ENCODE measurements at places on chromosomes 1 and 21.

GRCh38 chr1:208132287-208132882, 111.8 kb downstream of the PLXNA2 start:
- DNase-seq: peak; percentile 7

- no peak for DNase-seq
Observed at GRCh38 chr1:84988588-84988987, 8.3 kb downstream of the MCOLN2 start.

DNA sequence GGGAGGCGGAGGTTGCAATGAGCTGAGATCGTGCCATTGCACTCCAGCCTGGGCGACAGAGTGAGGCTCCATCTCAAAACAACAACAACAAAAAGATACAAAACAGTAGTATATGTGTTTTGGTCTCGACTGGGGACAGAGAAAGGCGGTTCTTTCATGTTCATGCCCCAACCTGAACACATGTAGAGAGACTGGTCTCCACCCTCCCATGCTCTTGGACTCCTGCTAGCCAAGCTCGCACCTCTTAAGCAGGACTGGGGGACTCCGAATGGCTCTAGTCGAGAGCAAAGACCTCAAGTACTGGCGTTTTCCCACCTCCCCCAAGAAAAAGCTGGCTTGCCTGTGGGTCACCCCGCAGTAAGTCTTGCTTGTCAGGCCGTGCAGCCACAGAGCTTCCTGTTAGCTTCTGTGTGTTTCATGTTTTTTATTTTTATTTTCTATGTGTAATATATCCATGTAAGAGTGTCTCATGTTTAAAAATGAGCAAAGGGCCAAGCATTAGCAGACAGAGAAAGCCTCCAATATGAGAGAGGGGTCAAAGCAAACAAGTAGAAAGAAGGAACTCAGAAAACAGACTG, 91.6 kb downstream of the SCCPDH start:
- no peak for DNase-seq

DNA sequence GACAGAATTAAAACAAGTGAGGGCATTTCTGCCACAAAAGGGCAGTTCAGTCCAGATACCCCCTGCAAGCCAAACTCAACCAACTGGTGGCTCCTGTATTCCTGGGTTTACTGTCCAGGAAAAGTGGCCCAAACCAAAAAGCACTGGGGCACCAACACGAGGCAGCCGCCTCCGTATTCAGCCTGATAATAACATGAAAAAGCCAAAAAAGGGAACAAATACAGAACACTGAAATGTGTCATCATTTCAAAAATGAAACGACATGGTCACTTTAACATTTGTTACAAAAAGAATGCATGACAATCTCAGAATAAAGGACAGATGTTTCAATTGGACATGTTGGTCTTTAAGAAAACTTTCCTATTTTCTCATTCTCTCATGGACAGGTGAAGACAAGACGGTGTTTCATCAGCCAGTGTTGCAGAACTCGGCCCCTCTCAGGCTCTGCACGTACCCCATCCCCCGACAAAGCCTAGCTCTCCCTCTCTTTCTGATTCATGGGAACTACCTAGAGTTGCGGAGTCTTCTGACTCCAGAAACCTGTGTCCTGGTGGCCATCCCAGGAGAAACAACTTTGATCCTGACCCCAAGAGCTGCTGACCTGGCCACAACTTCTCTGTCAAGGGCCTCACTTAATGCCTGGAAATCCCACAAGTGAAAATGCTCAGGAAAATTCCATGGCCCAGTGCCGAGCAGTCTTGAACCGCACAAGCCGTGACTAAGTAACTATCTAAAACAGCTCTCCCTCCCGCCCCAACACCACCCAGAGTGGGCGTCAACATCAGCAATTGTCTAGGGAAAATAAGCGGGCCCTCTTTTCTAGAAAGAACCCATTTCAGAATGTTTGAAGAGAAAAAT, 27.1 kb downstream of the ZBTB17 start:
- DNase-seq: no peak

GRCh38 chr1:82695443-82695842, 894.7 kb downstream of the ADGRL2 start:
- no peak for DNase-seq

DNA sequence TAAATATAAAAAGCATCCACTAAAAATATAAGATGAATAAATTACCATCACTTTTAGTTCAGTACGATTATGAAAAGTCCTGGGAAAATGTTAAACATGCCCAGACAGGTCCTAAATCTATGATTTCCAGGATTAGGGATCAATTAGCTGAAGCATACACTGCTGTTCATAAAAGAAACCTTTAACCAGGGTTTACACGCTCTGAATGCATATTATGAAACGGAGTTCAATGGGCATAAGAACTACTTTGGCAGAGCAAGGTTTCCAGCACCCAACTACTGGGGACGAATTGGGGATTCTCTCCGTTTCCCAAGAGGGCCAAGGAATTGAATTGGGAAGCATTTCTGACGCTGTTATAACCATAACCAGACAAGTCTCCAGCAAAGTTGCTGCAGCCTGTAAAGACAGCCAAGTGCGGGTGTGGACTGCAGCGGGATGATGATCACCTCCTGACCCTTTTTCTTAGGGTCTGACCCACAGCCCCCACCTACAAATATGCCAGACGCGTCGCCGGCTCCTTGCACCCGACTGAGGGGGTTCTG, 1.6 kb downstream of the SLC30A1 start:
- DNase-seq: no peak

DNA sequence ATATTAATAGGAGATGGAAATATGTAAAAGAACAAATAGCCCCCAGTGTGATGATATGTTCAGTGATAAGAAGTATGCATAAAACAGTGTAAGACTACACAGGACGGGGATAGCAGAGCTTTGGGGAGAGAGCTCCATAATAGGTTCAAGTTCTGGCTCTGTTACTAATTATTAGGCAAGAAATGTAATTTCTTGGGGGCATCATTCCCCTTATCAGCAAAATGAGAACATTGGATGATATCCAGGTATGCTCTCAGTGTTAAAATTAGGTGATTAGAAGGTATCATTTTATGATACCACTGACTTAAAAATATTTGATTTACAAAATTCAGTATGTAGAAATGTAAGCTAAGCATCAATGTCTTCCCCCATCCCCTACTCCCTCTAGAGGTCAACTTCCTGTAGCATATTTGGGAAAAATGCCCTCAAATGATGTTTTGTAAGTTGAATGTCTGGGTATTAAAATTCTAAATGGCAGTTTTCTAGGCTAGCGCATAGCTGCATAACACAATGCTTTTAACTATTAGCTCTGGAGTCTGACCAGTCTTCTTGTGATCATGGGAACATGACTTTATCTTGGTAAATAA, 585.7 kb upstream of the CAMK1G start:
- DNase-seq: no peak

- no peak for DNase-seq
Observed at GRCh38 chr1:32816676-32817158, 441 bp downstream of the YARS1 start.

GRCh38 chr1:70290218-70290617, 64.3 kb downstream of the ANKRD13C start:
- no peak for DNase-seq

- no peak for DNase-seq
Observed at GRCh38 chr1:118097622-118098348, 87.2 kb downstream of the SPAG17 start.

- no peak for DNase-seq
Observed at GRCh38 chr1:70385477-70385876, 25.6 kb upstream of the CTH start.

DNA sequence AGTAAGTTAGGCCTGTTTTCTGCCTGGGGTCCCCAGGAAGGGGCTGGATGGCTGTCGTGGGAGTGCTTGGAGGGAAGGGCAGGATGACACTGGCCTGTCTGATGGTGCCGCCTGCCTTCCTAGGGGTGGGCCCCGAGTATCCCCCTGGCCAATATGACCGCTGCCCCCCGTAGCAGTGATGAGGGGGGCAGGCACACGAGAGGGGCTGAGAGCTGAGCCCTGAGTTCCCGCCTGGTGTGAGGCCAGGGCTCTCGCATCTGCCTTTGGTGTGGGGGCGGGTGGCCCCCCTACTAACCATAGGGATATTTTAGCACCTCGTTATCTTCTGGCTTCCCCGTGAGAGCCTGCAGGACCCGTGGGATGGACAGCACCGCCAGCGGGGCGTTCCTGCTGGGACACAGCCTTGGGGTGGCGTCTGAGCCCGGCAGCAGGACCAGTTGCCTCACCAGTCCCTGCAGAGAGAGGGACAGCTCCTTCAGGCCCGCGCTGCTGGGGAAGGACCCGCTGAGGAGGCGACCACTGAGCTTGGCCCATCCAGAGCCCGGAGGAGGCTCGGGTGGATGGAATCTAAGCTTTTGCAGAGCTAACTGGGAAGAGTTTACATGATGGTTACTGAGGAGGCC, 10.4 kb downstream of the KRTAP10-1 start:
- no peak for DNase-seq

DNA sequence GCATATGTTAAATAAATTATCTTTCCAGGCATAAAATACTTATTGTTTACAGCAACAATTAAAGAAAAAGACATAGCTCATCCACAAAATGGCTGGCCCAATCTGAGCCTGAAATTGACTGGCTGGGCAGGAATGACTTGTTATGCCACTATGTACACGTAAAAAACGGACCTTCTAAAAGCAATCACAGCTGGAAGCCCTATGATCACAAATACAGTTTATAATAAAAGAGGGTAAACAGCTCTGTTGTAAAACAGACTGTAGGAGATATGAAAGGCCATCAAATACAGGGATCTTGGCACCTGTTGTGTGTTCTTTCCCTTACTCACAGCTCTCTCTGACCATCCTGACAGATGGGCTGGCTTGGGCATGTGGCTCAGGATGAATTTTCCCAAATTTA, 70.5 kb upstream of the DMRTA2 start:
- no peak for DNase-seq

DNA sequence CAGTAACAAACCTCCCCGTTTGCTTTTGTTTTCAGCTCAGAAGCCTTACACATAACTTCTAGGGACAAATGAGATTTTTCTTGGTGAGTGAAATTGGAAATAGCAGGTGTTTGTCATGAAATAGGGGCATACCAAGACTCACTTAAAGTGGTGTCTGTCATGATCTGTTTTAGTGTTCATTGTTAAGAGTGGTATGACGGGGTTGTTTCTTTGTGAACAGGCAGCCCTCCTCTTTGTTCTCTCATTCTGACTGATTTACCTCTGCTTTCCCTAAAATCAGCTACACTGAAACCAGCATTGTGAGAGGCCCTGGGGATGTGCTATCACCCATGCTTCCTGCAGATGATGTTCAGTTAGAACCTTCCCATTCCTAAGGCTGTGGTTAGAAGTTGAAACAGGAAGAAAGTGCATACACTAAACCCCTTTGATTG, 2.5 kb upstream of the ERO1B start:
- DNase-seq: no peak

GRCh38 chr1:40818264-40818961, 34.8 kb downstream of the KCNQ4 start:
- peak; percentile 59 for DNase-seq

GRCh38 chr1:98674075-98674781, 12.7 kb downstream of the SNX7 start:
- DNase-seq: no peak

DNA sequence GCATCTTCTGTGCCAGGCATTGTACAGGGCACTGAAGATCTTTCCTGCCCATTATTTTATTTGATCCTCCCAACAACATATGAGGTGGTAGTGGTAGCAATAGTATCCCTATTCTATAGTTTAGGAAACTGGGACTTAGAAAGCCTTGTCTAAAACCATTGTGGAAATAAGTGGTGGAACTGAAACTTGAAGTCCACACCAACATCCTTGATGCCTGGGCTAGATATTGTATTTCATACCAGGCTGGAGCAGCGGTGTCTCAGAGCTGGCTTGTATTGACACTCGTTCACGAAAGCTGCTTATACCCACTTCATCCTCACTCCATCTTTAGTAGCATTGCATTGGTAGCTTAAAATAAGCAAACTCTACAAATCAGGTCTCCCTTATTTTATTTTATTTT, 9.7 kb upstream of the CTSS start:
- no peak for DNase-seq

DNA sequence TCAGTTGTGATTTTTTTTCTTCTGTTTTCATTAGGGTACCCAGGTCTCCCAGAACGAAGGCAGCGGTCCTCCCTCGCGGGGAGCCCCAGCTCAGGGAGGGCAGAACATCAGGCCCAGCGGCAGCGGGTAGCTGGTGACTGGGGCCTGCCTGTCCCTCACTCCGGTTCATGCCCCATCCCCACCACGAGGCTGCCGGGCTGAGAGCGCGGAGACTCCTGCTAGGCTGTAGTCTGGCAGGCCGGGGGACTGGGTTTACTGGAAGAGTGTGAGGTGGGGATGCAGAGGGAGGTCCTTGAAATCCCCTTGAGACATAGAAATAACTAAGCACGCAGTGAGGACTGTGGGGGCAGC, 10.5 kb downstream of the BRINP2 start:
- no peak for DNase-seq

GRCh38 chr1:180265871-180266270, 35.8 kb downstream of the LHX4 start:
- no peak for DNase-seq

DNA sequence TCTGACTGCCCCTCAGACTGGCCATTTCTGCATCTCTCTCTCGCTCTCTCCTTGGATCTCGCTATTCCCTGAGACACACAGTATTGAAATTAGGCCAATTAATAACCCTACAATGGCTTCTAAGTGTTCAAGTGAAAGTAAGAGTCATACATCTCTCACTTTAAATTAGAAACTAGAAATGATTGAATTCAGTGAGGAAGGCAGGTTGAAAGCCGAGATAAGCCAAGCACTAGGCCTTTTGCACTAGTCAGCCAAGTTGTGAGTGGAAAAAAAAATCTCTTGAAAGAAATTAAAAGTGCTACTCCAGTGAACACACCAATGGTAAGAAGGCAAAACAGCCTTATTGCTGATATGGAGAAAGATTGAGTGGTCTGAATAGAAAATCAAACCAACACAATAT, 51.2 kb downstream of the SLC9C2 start:
- no peak for DNase-seq

- DNase-seq: no peak
Observed at GRCh38 chr1:204972426-204972825, 70.6 kb upstream of the CNTN2 start.

DNA sequence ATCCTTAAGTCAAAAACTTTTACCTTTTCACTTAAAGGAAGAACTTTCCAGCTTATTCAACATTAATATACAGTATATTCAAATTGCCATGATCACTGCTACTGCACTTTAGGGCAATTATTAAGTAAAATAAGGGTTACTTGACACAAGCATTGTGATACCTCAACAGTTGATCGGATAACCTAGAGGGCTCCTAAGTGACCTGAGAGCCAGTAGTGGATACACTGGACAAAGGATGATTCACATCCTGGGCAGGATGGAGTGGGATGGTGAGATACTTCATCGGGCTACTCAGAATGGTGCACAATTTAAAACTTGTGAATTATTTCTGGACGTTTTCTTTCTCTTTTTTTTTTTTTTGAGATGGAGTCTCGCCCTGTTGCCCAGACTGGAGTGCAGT, 54.5 kb upstream of the PPM1J start:
- no peak for DNase-seq

- no peak for DNase-seq
Observed at GRCh38 chr1:54367613-54368012, 38.6 kb downstream of the SSBP3 start.

GRCh38 chr1:47814612-47815395, 182.4 kb downstream of the TRABD2B start:
- no peak for DNase-seq

- no peak for DNase-seq
Observed at GRCh38 chr21:41921021-41921420, 32.8 kb downstream of the C2CD2 start.

GRCh38 chr1:10429868-10430215, 391 bp upstream of the CENPS start:
- no peak for DNase-seq

GRCh38 chr1:206971029-206971655, 882 bp upstream of the FCAMR start:
- DNase-seq: no peak

GRCh38 chr1:152035539-152036266, 1.1 kb downstream of the S100A11 start:
- DNase-seq: no peak
